T follicular helper cell (primary cell): ENCODE measurements at places on chromosomes 2 and 18.

DNA sequence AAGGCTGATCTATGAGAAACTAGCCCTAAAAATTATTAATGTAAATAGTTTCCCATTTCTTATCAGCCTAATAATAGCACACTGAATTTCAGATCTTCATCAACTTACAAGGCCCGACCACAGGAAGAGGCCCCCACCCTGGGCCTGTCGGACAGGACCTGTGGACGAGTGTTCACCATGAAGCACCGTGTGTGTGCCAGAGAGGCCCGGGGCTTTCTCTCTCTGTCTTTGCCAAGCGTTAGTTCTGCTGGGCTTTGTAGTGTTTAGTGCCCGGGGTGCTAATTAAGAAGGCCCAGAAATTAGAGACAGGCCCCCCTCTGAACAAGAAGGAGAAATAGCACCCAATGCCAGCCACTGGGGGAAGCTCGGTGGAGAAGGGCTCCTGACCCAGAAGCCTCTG, 265.7 kb downstream of the TWIST2 start:
- no peak for DNase-seq

DNA sequence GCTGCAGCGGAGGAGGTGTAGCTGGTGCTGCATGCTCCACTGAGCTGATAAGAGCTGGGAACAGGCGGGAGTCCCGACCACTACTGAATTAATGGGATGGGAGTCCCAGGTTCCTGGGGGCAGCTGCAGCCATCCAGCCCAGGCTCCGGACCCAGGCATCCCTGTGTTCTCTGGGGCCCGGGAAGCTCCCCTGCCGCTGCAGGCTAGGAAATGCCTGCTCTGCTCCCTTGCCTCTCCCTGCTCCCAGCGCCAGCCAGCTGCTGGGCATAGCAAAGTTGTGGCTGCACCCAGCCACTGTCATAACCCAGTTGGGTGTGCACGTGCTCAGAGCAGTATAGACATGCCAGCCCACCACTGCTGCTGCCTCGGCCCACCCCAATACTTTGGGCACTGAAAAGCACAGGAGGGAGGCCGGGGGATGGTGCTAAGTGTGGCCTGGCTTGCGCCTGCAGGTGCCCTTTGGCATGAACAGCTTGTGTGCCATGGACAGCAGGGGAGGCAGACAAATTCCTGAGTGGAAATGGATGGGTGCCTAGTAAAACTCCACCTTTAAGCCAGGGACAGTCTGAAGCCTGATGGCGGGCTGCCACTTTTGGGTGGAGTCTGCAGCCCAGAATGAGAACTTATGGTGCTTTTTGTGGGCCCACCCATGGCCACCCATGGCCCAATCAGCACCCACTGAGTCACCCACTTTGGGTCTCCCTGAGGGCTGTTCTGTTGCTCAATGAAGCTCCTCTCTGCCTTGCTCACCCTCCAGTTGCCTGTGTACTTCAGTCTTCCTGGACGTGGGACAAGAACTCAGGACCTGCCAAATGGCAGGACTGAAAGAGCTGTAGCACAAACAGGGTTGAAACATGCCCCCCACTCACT, 219.3 kb upstream of the TMEFF2 start:
- no peak for DNase-seq

GRCh38 chr18:58580623-58581022, 48.3 kb downstream of the ALPK2 start:
- no peak for DNase-seq

- DNase-seq: no peak
Measured at GRCh38 chr18:75244351-75245313, 34.0 kb downstream of the TSHZ1 start.

DNA sequence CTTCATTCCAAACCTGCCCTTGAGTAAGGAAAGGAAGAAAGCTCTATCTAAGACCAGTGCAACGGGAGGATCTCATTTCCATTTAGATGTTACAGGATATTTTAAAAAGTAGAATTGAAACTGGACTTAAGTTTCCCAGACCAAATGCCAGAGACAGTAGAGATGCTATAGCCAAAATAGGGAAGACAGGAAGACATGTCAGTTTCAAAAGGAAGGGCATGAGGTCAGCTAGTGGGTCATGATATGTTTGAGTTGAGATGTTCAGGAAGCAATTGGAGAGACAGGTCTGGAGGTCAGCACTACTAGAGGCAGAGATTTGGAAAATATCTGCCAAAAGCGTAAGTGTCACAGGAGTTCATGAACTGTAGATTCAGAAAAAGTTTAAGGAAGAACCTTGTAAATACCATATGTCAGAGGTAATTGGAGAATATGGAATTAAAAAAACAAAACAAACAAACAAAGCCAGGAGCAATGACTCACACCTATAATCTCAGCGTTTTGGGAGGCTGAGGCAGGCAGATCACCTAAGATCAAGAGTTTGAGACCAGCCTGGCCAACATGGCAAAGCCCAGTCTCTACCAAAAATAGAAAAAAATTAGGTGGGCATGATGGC, 50.8 kb downstream of the EPHA4 start:
- DNase-seq: no peak

DNA sequence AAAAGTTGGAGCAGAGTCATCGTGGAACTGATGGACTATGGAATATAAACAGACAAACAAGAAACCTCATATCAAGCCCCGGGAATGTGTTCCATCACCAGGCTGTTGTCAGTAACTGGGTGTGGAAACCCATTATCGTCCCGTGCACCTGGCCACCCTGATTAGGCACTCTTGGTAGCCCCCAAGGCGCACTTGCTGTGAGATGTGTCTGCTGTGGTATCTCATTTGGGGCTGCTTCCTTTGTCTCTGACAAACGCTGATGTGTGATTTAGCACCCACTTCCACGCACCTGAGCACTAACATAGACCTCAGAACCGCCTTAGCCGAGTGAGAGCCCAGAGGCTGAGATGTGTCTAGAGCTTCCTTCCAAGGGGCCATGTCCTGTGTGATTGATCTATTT, 96.3 kb downstream of the PRPF40A start:
- no peak for DNase-seq

- no peak for DNase-seq
Measured at GRCh38 chr18:6266212-6266611, 148.5 kb downstream of the L3MBTL4 start.

- DNase-seq: no peak
Measured at GRCh38 chr2:33268246-33268831, 208.1 kb upstream of the RASGRP3 start.

DNA sequence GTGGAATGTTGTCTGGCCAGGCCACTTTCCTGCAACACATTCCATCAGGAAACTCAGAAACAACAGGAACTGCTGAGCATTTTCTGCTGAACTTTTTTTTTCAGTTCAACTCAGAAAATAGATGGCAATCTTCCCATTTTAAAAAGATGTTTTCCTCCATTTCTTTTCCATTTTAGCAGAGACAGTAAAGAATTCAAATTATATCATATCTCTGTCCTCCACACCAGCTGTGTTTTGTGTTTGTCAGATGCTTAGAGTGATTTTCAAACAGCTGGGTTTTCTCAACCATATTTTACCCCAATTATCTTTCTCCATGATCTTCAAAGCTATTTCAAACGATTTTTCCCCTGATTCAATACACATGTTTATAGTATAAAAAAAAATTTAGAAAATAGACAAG, 713.4 kb downstream of the LRRTM4 start:
- no peak for DNase-seq

- no peak for DNase-seq
Measured at GRCh38 chr2:48584551-48584950, 33.1 kb upstream of the GTF2A1L start.

DNA sequence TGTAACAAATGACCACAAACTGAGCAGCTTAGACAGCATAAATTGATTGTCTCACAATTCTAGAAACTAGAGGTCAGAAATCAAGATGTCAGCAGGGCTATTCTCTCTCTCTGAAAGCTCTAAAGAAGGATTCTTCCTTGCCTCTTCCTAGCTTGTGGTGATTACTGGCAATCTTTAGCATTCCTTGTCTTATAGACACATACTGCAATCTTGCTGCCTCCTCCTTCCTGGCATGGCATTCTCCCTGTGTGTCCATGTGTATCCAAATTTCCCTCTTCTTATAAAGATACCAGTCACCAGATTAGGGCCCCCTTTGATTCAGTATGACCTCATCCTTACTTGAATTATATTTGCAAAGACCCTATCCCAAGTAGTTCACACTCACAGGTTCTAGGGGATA, 2.3 kb downstream of the ASB3 start:
- DNase-seq: no peak

DNA sequence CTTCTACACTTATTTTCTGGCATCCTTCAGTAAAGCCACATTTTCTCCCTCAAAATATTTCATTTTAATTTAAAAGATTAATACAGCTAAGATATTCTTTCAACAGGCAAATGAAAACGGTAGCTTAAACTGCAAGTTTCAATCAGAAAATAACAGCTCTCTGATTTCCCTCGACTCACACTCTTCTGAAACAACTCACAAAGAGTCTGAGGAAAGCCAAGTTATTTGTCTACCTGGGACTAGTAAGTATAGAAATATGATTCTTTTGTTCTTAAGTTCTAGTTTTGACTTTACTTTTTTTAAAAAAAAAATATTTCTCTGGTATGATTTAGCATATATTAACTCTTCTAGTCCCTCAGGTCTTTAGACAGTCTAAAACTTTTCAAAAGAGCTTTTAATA, 27.2 kb downstream of the CEP192 start:
- no peak for DNase-seq

DNA sequence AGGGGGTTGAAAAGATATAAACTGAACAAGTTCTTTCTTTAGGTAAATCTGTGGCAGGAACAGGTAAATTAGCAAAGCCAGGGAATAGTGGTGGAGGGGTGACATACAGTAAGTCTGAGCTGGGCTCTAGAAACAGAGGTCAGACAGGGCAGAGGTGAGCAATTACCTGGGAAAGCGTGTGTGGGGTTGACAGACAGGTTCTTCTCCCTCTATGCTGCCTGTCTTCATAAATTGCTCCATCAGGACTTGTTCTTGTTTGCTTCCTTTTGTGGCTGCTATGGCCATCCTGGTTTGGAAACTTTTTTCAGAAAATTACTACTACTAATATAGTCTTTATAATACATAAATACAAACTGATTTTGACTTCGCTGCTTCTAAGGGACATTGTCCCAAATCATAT, 3.4 kb upstream of the ANKRD12 start:
- DNase-seq: no peak
